HCT116 (cell line): ENCODE measurements at places on chromosomes 7 and 10.

DNA sequence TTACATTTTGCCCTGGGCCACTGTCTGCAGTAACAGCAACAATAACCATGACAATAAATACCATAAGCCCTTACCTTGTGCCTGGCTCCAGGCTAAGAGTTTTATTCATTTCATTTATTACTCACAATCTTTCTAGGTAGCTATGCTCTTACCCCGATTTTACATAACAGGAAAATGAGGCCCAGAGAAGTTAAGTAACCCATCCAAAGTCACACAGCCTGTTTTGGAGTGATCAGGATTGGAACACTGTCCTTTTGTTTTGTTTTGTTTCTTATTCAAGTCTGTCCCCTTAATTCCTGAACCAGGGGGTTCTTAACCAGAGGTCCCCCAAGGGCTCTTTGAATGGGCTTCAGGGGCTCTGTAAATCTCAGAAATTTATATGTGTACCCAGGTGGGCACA, 4.2 kb upstream of the LBX1 start:
- DNase-seq: no peak

- DNase-seq: no peak
Measured at GRCh38 chr10:88995156-88995876, 4.7 kb downstream of the FAS start.

- DNase-seq: no peak
Measured at GRCh38 chr7:102068846-102069245, 217.8 kb upstream of the SH2B2 start.

DNA sequence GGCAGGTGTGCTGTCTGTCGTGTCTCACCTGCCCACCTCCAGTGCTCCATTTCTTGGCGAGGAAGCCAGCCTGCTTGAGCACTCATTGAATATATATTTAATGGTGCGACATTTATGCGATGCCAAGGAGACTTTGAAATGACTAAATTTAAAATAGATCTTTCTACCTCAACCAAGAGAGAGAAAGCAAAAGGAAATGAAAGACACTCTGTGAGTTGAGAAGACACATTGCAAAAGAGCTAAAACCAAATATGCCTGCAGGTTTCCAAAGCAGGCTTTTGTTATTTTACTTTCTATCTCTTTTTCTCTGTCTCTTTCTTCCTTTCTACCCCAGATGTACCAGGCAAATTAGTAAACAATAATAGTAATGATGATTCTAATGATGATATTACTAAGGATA, 53.6 kb upstream of the AOAH start:
- DNase-seq: no peak

- DNase-seq: peak; percentile 28
Measured at GRCh38 chr10:69901628-69902505, 100.2 kb downstream of the COL13A1 start.

DNA sequence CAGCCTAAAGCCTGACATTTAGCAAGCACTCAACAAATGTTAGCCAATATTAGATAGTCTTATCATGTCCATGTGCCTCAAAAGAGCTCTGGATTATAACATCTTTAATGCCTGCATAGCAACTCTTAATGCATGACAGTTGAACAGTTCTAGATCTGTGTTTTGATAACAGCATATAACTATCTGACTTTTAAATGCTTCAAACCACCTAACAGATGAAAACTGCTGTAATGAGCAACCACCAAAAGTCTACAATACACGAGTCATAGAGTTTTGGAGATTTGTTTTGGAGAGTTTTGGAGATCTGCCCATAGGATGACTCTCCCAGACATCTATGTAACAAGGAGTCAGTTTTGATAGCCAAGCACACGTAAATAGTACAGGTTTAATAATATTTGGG, 227.3 kb downstream of the TWIST1 start:
- no peak for DNase-seq

DNA sequence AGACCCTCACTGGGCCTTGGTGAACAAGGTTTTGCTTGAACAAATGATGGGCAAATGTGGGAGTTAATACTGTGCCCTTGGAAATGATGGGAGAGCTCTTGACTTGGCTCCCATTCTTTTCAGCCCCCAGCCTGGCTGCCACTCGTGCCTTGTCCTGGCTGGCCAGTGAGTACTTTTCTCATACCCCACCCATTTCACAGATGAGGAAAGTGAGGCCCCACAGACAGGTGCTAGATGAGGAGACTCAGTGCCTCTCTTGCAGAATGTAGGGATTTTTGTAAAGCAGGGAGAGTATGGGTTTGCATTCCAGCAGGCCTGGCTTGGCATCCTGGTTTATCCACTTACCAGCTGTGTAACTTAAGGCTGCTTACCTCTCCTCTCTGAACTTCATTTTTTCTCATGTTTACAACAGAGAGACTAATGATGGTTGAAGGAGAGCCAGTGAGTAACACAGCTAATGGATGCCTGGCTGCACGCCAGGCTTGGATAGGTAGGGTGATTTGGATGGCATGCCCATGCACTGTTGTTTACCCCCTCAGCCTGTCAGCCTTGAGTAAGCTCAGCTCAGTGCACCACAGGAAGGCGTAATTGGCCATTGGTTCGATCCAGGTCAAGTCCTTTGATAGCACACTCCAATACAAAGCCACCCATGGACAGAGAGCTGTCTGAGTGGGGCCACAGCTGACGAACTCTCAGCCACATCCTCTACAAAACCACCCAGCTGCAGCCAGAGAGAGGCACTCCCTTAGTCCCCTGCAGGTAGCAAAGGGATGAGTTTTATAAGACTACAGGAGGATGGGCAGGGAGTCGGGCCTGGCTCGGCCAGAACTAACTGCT, 436.8 kb downstream of the RPS24 start:
- no peak for DNase-seq

DNA sequence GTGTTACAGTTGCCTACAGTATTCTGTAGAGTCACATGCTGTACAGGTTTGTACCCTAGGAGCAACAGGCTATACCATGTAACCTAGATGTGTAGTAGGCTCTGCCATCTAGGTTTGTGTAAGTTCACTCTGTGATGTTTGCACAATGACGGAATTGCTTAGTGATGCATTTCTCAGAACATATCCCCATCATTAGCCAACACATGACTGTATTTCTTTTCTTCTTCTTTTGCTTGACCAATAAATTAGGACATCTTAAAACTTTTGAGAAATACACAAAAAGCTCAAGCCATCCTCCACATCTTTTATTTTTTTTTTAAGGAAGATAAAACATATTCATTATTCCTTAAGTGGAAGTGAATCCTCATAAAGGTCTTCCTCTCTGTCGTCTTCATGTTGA, 5.4 kb upstream of the PFKFB3 start:
- no peak for DNase-seq

- no peak for DNase-seq
Measured at GRCh38 chr10:49595003-49595712, 15.0 kb upstream of the SLC18A3 start.

DNA sequence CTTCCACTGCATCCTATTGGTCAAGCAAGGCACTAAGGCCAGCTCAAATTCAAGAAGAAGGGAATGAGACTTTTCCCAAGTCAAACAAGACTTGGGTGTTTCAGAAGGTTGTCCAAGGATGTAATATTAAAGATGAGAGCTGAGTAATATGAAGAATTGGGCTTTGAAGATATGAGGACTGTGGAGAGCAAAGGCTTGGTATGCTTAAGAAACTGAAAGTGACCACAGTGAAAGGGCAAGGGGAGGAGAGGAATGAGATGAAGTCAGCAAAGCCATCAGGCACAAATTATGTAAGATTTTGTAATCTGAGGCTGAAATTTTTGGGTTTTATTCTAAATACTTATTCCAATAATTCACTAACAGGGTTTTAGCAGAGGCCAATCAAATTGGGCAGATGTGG, 38.6 kb upstream of the NPY start:
- no peak for DNase-seq

- no peak for DNase-seq
Measured at GRCh38 chr10:72353965-72354355, 759 bp downstream of the DNAJB12 start.

DNA sequence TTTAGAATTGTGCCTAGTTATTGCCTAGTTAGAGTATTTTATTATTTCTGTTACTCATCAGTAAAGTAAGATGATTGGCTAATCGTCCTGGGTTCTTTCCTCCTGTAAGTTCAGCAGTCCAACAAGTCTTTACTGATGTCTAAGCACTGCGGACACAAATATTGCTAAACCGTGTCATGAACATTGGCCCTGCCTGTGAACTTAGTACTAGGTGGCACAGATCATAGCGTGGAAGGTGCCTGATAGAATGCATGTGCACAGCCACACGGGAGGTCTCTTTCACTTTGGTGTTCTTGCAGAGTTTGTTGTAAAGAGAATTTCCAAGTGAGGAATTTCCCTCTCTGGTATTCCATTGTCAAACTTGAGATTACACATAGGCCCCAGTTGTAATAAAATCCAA, 38.0 kb downstream of the RBM33 start:
- no peak for DNase-seq

- no peak for DNase-seq
Measured at GRCh38 chr10:66587680-66588050, 338.2 kb upstream of the LRRTM3 start.

GRCh38 chr7:151168003-151168786, 701 bp upstream of the GBX1 start:
- DNase-seq: no peak

- DNase-seq: no peak
Measured at GRCh38 chr7:48262606-48263310, 91.5 kb downstream of the ABCA13 start.

DNA sequence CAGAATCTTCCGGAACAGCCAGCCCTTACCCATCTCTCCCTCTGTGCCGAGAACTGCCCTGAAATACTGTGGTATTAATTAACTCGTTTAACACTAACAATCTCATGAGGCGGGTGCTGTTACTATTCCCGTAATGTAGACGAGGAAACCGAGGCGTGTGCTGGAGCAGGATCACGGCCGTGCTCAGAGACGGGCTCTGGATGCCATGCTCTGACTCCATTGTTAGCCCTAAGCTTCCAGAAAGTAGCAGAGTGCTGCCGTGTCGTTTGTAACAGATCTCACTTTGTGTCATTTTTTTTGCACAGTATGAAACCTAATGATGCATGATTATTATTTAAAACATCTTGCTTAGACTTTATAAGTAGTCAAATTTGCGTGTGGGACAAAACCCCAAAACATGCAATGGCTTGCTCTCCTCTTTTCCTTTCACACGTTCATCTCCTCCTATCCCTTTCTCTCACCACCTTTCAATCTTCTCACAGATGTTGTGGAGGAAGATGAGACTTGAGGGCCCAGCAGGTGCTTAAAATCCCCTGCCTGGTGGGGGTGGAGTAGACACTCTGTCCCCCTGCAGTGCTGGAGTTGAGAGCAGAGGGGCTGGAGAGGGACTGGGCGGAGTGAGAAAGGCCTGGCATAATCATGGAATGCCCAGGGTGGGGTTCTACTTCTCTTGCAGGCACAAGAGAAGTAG, 482 bp upstream of the ACTR3C start:
- DNase-seq: no peak

- no peak for DNase-seq
Measured at GRCh38 chr7:15839416-15840100, 153.1 kb upstream of the MEOX2 start.

DNA sequence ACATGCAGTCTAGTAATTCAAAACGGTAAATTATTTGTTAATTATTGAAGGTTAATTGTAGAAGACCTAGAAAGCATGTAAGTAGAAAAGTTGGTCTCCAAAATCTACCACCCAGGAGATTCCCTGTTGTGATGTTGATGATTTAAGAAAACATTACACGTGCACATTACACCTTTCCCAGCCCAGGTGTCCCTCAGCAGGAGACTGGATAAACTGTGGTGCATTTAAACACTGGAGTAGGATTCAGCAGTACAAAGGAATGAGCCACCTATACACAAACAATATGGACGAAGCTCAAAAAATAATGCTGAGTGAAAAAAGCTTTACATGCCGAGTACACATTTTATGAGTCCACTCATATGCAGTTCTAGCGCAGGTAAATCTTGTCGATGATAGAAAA, 109.0 kb upstream of the STARD3NL start:
- no peak for DNase-seq

DNA sequence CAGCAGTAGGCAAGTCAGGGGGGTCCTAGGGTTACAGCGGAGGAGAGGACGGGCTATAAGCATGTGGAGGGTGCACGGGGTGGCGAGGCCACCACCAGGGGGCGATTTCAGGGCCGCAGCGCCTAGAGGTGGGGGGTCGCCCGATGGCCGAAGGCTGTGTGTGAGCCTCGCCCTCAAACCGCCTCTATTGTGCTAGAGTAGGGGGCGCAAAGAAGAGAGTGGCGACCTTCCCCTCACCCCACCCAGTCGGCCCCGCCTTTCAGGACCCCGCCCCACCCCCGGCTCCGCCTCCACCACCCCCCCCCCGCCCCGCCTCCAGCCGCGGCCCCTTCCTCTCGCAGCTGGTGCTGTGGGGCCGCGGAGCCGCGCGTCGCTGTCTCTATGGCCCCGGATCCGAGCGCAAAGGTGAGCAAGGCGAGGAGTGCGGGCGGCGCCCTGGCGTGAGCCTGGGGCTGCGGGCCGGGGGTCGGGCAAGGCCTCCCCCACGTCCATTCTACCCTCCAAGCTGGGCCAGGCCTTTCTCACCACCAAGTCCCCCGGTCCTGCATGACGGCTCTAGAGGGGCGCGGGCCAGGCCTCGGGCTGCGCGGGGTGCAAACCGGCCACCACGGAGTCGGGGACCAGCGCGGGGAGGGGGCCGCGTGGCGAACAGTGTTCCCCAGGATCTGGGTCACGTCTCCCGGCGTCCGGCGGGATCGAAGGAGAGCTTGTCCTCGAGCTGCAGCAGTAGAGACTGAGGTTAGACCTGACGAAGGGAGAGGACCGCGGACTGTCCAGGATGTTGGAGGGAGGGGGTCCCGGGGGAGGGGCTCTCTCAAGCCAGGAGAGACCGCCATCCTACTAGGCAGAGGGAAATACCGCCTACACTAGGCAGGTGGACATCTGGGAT, at the start of gene SEMA4G:
TSS of gene SEMA4G (plus strand) at position 318 of the 889 bp plus-strand sequence. CDS start 3,409 bp downstream, outside the sequence.
- peak; percentile 21 for DNase-seq

GRCh38 chr7:142612237-142612881, 136.9 kb upstream of the PRSS1 start:
- DNase-seq: no peak

DNA sequence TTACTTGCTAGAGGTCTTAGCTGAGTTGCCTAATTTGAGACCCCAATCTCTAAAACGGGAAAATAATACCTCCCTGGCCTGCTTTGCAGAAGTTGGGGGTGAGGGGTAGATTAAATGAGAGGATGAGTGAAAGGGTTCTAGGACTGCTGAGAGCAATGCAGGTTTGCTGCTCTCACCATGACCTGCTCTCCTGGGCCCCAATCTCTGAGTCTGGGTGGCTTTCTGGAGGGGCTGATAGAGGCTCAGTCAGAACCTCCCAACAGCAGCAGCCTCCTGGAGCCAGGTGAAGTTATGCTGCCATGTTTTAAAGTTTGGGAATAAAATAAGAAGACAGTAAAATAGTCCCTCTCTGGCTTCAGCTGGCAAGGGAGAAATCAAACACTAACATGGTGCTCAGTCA, 7.3 kb downstream of the UROS start:
- DNase-seq: no peak

DNA sequence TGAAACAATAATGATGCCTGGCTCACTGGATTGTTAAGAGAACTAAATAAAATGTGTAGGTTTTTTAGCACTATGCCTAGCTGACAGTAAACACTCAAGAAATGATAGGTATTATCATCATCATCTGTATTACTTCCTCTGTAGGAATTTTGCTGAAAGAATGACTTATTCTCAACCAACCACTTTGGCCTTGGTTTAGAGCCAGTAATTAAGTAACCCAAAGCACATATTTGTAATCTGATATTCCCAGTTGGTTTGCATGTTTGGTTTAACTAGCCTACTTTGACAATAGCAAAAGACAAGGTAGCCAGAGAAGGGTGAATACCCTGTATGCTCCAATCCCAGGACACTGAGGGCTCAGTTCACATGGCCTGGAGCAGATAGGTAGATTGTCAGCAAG, 34.4 kb downstream of the BCAP29 start:
- no peak for DNase-seq
